ENCODE measurements at places on chromosomes 11 and 22.

GRCh38 chr11:68839911-68840641 lies 1.6 kb downstream of the CPT1A start:
- DNase-seq, result no peak

DNA sequence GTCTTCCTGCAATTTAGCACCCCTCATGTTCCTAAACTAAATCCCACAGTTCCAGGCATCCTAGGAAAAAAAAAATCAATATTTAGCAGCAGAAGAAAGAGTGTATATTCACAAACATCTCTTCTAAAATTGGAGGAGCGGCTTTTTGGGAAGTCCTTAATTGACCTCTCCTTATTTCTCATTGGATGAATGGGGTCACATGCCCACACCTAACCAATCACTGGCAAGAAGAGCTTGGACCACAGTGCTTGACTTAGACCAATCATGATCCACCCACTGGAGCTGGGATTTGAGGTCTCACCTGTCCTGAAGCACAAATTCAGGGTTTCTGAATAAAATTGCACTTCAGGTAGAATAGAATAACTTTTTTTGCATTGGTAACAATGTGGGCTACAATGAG lies 16.0 kb downstream of the CD44 start:
- DNase-seq, result no peak

DNA sequence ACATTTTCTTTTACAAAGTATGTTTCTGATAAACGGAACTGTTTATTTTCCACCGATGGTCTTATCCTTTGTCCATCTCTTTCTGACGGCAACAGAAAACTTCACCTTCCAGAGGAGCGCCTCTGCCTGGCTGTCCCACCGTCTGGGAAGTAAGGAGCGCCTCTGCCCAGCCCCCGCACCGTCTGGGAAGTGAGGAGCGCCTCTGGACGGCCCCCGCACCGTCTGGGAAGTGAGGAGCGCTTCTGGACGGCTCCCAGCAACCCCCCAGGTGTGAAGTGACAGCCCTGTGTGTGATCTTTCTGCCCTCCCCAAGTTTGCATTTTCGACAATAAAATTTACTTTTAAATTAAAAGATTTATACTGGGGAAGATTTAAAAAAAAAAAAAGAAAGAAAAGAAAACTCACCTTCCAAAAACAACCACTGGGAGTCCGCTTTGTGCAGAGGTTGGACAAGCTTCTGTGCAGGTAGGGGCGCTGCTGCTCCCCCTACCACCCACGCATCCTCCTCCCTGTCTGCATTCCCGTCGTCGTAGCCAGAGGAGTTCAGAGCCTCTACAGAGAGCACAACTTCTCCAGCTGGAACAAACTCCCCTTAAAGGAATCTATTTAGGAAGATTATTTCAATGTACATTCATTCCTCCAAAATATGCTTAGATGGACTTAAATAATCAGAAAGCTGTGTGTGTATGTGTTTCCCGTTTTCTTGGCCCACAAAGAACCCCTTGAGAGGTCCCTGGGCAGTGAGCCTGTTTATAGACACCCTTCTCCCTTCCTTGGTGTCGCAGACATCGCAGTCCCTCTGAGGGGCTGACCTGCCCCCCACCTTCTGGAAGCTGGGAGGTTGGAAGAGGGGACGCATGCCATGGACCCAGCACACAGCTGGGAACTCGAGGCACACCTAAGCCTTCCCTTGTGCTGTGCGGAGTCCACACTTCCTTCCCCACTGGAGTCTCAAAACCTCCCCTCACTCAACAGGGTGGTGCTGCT lies 849 bp upstream of the APOBEC3B start:
- DNase-seq, result peak; percentile 37

- no peak for DNase-seq
These were observed 139.1 kb downstream of the SLC17A6 start for GRCh38 chr11:22477312-22477711.

- DNase-seq, result no peak
These were observed 119.5 kb upstream of the VPREB1 start for GRCh38 chr22:22125028-22125578.

DNA sequence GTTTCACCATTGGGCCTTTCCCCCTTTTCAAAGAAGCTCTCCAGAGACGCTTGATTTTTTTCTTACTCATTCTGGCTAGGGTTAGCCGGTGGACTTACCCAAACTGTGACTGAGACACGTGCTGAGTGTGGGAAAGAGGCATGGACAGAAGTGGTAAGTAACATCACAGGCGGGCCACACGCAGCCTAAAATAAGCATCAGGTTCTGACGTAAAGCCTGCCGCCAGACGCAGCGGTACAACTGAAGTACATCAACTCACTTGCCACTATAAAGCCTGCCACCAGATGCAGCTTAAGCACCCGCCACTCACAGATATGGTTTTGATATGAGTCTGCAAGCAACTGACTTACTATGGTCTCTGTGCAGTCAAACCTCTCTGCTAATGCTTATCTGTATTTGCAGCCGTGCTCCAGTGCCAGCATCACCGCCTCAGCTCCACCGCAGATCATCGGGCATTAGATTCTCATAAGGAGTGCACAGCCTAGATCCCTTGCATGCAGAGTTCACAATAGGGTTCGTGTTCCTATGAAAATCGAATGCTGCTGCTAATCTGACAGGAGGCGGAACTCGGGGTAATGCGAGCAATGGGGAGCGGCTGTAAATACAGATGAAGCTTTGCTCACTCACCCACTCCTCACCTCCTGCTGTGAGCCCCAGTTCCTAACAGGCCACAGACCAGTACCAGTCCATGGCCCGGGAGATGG lies 58.8 kb downstream of the PHF21B start:
- no peak for DNase-seq

- DNase-seq, result no peak
These were observed 73.8 kb upstream of the GAL start for GRCh38 chr11:68610452-68611116.

GRCh38 chr11:46322759-46323158 lies 24.5 kb upstream of the DGKZ start:
- peak; percentile 45 for DNase-seq

GRCh38 chr11:67020949-67021348 lies 2.0 kb upstream of the SYT12 start:
- no peak for DNase-seq

GRCh38 chr11:133865466-133865865 lies 20.2 kb upstream of the SPATA19 start:
- DNase-seq, result no peak

GRCh38 chr11:45771193-45771565 lies 33.8 kb upstream of the SLC35C1 start:
- DNase-seq, result peak; percentile 50

DNA sequence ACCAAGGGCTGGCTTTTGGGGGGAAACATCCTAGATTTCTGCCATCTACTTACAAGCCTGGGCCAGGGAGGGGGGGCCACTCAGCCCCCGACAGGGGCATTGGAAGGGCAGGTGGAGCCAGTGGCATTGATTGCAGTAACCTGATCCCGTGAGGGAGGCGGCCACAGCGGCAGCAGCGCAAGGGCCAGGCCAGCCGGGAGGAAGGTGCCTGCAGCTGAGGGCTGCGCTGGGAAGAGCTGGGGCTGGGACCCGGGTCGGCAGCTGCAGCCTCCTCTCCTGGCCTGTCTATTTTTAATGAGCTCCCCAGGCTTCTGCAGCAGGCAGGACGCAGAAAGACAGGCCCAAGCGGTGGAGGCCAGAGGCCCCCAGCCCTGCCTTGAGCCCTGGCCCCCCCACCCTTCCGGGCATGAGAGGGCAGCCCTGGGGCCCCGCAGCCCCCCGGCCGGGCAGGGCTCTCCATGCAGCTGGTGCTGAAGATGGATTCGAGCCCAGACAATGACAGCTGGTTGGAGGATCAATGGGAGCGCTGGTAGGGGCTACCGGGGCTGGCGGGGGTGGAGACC lies 10.6 kb downstream of the FREY1 start:
- no peak for DNase-seq

Measured in HCT116 (cell line).